Left ventricle myocardium superior (tissue), 1 donor: ENCODE measurements at places on chromosomes 16 and 17. TPM values are rescaled to one million over a fixed set of nuclear protein-coding genes. Genes with fewer than 3 reads are reported as not detected.

TMC5 gene
- total RNA-seq, result not detected

KRT25 gene
- total RNA-seq, result not detected

SPN gene
- total RNA-seq, result 0.87 TPM

EME1 gene
- total RNA-seq, result 0.35 TPM

- DNase-seq, result peak; percentile 80
Observed at GRCh38 chr17:73343168-73343634, 31.4 kb upstream of the CDC42EP4 start.

DNA sequence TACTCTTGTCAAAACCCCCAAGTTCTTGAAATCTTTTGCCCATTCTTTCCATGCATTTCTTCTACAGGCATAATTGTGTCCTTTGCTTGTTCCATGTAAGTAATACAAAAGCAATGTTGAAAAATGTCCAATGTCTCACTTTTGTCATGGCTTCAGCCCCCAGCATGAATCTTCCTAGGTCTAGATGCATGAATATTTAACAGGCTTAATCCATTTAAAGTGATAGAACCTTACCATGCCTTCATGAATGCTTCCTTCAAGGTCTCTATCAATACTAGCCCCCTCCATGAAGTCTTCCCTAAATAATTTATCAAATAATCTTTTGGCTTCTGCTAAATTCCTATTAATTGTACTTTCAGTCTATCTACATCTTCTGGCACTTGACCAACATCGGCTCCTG, 46.1 kb upstream of the ANKFY1 start:
- DNase-seq, result no peak

GRCh38 chr17:58956997-58957724, 149.5 kb downstream of the TRIM37 start:
- DNase-seq, result no peak

DNA sequence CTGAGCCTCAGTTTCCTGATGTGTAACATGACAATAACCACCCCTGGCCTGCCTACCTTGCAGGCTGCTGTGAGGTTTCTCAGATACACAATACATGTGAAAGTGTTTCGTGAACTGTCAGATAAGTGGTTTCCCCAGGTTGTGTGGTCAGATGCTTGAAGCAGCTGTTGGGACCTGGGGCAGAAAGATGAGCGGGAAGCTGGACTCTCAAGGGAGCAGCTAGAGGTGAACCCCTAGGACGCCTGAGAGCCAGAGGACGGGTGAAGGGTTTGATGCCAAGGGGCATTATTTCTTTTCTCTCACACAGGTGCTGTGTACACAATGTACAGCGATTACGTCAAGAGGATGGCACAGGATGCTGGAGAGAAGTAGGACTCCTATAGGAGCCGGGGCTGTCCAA, 2.3 kb downstream of the HIGD1B start:
- no peak for DNase-seq

DNA sequence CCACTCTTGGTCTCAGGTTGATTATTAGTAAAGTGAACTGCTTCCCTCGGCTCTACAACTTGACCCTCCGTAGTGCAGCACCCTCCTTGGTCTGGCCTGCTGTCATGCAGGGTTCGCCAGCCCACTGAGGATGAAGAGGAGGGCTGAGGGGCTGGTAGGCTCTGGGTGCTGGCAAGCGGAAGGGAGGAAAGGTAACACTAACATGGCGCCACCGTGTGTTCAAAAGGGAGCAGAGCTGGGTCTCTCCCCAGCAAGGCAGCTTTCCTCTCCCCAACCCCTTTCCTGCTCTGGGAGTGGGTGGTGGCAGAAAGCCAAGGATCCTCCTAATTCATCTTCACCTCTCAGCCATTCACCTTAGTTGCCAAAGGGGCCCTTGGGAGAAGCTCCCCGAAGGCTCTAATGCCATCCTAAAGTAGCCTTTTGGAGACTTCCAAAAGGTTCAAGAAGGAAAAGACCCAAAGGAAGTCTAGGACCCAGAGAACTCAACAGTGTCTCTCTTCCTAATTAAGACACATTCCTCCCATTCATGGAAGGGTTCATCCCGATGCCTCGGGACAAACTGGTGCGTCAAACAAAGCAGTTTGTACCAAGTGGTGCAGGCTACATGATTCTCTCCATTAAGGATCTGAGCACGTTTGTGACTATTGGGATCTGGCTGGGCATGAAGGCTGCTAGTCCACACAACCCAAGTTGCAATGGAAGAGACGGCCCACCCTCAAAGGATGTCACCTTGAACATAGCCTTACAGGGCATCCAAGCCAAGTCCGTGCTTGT, 90.8 kb upstream of the TOB1 start:
- DNase-seq, result peak; percentile 77

DNA sequence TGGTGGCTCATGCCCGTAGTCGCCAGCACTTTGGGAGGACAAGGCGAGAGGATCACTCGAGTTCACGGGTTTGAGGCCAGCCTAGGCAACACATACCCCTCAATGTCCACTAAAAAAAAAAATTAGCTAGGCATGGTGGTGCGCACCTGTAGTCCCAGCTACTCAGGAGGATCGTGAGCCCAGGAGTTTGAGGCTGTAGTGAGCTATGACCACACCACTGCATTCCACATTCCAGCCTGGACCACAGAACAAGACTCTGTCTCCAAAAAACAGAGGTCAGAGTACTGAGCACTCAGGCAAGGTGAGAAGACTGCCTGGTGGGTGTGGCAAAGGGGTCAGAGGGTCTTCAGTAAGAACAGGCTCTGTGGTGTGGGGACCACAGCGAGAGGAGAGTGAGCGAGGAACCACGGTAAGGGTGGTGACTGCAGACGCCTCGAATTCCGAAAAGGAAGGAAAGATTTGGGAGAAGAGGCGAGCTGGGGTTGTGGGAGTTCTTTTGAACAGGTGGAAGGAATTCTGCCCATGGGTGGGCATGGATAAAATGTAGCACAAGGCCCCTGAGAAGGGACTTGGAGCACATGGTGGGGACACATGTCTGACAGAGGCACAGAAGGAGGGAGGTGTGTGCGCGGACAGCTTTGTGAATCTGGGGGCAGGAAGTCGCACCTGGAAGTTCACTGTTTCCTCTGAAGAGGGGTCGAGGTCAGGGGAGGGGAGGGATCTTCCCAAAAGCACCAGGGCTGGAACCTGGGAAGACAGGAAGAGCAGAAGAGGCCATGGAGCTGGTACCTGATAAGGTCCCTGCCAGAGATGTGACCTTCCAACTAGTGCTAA, 134.6 kb downstream of the PARN start:
- DNase-seq, result no peak

DNA sequence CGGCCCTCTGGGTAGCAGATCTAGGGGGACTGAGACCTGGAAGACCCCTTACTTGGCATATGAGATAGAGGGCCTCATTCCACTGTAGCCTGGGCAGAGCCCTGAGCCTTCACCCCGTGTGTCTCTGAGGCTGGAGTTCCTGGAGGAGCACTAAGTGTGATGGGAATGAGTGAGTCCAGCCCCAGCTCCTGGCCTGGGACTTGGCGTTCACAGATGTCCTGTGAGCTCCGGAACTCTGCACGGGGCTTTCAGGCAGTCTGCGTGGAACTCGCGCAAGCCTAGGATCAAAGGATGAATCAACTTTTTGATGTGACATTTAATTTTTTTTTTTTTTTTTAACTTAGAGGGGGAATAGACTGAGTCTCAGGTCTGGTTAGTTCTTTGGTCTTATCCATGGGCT, 1.8 kb downstream of the NKD1 start:
- no peak for DNase-seq

GRCh38 chr16:50696575-50697420, 3.4 kb downstream of the NOD2 start:
- peak; percentile 83 for DNase-seq

- peak; percentile 71 for DNase-seq
Observed at GRCh38 chr16:890217-890616, 80.6 kb downstream of the LMF1 start.

GRCh38 chr16:24544640-24545039, 5.3 kb downstream of the RBBP6 start:
- DNase-seq, result no peak

GRCh38 chr16:87431926-87432325, 39.8 kb downstream of the MAP1LC3B start:
- DNase-seq, result no peak

- DNase-seq, result no peak
Observed at GRCh38 chr16:76653390-76654026, 376.3 kb downstream of the CNTNAP4 start.

DNA sequence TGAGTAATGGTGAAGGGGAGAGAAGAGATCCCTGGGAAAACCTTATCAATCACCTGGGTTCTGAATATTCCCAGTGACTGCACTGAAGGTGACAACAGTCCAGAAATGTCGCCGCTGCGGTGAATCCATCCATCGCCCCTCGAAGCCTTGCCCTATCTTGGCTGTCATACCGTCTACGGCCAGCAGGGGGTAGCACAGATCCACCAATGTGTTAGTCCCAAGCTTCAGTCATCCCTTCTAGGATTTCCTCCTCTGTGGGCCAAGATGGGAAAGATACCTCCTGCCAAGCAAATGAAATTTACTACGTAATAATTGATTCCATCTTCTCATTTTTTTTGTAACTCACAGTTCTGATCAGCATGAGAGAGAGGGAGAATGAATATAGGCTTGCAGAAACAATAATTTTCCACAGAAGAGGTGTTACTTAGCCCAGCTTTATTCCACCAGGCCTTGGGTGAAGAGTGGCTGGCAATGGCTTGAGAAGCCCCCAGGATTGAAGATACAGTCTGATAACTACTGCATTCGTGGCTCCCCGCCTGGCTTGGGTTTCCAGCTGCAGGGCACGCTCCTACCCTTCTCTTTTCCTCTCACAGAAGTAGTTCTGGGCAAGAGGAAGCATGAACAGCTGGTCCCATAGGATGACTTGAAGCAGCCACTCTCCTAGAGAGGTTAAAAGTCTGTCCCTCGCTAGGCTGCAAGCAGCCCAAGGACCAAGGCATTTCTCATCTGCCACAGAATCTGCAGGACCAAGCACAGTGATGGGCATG, 2.6 kb upstream of the FMNL1 start:
- DNase-seq, result peak; percentile 92

GRCh38 chr16:75252946-75253911, 1.8 kb upstream of the BCAR1 start:
- DNase-seq, result peak; percentile 26

DNA sequence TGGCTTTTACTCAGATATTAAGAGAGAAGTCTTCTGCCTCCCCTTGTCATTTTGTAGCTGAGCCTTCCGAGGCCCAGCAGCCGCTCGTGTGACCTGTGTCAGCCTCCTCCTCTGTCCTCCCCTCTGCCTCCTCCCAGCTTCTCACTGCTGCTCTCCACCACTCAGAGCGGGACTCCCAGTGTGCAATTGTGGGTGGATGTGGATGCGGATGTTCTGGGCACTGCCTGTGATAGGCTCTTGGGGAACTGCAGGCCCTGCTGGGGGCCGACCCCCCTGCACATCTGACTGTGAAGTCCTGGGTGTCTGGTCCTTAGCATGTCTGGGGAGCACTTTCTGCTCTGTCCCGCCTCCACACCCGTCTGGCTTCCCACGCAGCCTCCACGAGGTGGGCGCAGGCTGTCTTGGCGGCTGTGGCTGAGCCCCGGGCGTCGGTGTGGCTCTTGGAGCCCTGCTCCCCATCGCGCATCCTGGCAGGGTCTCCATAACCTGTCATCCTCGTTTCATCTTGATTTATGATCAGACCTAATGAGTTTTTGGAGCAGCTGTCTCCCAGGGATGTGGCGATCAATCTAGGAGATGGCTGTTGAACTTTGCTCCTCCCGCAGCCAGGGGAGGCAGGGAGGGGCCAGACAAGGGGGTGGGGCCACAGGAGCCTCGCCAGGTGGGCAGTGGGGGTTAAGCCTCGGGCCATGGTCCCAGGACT, 28.1 kb downstream of the GRIN2C start:
- DNase-seq, result no peak

GRCh38 chr17:7559320-7560171, 996 bp downstream of the TNFSF13 start:
- no peak for DNase-seq

DNA sequence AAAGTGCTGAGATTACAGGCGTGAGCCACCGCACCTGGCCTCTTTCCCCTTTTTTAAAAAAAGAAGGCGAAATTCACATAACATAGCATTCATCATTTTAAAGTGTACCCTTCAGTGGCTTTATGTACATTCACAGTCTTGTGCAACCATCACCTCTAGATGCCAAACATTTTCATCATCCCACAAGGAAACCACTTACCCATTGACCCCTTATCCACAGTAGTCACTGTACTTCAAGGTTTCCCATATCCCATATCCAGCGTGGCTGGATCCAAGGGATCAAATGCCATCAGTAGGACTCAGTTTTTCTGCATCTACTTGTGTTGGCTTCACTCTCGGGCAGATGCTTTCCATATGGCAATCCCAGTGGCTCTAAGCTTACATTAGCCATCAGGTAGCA, 50.3 kb downstream of the BMERB1 start:
- no peak for DNase-seq

DNA sequence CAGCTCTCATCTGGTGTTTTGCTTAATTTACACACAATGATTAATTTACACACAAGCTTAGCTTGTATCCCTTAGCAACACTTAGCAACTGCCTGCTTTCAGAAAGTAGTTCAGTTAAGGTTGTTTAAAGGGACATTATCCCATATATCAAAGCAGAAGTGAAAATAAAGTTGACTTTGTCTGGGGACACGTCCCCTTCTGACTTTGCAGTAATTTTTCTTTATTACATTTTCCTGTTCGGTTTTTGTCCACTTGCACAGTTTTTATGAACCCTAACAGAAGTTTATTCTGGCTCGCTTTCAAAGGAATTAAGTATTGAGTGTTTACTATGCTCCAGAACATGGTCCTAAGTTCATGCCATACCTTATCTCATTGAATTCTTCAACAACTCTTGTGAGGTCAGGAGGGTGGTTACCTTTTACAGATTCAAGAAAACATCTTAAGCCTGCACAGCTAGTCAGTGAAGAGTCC, 41.5 kb downstream of the ARHGAP44 start:
- no peak for DNase-seq

DNA sequence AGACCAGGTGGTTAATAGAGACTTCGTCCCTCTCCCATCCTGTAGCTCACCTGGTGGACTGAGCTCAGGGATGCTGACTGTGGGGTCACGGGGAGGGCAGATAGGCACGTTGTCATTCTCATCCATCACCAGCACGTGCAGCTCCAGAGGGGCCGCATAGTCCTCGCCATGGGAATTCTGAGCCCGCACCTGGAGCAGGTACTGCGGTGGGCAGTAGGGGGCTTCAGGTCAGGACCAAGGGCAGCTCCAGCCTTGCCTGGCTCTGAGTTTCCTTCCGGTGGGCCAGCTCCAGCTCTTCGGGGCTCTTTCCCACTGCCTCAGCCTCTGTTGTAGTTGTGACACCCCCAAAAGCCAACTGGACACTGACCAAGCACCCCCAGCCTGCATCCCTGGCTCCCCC, 5.6 kb downstream of the CDH16 start:
- peak; percentile 24 for DNase-seq

DNA sequence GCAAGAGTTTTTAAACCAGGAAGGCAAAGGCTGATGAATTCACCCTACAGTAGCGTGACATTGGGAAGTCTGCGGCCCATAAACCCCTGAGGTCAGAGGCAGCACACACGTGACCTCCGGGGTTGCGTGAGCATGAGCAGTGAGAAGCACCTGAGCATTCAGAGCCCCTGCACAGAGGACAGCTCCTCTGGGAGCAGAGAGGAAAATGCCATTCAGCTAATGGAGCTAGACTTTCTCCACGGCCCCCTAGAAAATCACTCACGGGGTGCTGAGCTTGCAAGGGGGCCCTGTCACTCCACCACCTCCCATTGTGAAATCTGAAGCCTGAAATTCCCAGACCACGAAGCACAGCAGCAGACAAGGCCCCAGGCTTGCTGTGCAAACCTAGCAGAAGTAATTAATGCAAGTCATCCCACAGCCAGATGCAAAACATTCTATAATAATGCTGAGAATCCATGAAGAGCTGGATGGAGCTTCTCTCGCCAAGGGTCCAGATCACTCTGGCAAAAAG, 114.9 kb upstream of the RCVRN start:
- DNase-seq, result no peak
